WERI-Rb-1 (cell line): ENCODE measurements at places on chromosomes 2 and 18.

GRCh38 chr2:16948710-16949109, 283.1 kb upstream of the CYRIA start:
- DNase-seq = no peak

DNA sequence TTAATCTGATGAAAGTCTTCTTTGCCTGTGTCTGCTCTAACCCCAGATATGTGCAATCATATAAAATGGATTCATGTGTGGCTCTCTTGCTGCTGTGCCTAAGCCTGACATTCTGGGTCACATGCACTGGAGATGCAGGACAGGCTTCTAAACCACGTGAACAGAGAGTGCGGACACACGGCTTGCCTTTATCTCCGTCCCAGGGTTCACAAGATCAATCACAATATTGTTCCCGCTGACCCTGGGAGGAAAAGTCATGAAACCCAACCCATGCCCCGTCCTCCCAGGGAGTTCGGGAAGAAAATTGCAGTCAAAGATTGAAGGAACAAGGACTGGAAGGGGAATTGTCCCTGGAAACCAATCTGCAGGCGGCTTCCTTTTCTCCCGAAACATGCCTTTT, 74.8 kb downstream of the VAPA start:
- no peak for DNase-seq

GRCh38 chr2:207188626-207189419, 23.1 kb upstream of the KLF7 start:
- DNase-seq = no peak

- no peak for DNase-seq
Observed at GRCh38 chr2:190682168-190682567, 33.3 kb downstream of the NAB1 start.

GRCh38 chr2:39571111-39571731, 94.5 kb upstream of the TMEM178A start:
- DNase-seq = no peak

DNA sequence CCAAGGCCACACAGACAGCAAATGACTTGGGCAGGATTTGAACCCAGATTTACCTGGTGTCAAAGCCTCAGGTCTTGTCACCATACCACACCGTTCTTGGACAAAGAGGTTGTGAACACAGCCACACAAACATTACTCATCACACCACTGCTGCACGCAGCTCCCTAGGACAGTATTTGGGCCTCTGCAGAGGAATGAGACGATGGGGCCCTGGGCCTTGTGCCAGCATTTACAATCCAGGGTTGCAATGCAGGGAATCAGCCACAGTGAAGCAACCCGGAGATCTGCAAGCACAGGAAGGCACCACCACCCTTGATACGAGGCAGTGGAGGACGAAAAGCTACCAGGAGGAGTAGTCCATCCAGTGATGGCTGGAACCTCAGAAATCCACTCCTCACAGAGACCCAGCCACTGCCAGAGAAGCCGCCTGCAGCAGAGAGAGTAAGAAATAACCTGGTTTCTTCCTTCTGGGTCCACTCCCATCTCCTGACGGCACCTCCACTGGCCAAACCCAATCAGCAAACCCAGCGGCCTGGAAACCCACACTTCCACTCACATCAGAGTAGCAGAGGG, 3.7 kb upstream of the MTCL1 start:
- DNase-seq = no peak

DNA sequence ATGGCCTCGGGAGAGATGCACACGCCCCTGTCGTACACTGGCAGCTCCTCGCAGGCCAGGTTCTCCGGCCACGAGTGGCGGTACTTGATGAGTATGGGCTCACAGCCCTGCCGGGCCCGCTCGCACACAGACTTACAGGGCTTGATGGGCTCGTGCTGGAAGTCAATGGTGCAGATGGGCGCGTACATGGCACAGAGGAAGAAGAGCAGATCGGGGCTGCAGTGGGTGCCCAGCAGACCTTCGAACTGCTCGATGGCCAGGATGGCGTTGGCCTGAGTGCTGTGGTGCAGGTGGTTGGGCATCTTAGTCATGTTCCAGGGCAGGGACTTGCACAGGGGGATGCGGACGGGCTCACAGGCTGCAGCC, 359 bp downstream of the FRZB start:
- DNase-seq = peak; percentile 17
